Urinary bladder (tissue), 4 donors: ENCODE measurements at places on chromosomes 5 and 9. TPM values are rescaled to one million over a fixed set of nuclear protein-coding genes. Genes with fewer than 3 reads are reported as not detected.

Gene RLN1
- polyA plus RNA-seq, result not detected

Gene CARD9
- 2.9 TPM for polyA plus RNA-seq

Gene IL33
- polyA plus RNA-seq, result 45.0 TPM

Gene FOXD4L4
- not detected for polyA plus RNA-seq

Gene FREM1
- 4.3 TPM for polyA plus RNA-seq

Gene MYORG
- 9.8 TPM for polyA plus RNA-seq

Gene DEPDC1B
- 0.23 TPM for polyA plus RNA-seq

Gene KCNN2
- 4.8 TPM for polyA plus RNA-seq

Gene EQTN
- 0.13 TPM for polyA plus RNA-seq

Gene SPAG8
- polyA plus RNA-seq, result 1.9 TPM

Gene CCL28
- 0.68 TPM for polyA plus RNA-seq

Gene IL7R
- 6.7 TPM for polyA plus RNA-seq

Gene NLN
- 4.4 TPM for polyA plus RNA-seq

Gene SUSD1
- polyA plus RNA-seq, result 7.5 TPM

Gene HEXB
- 104 TPM for polyA plus RNA-seq

Gene UBE2R2
- polyA plus RNA-seq, result 27.3 TPM

Gene AK8
- polyA plus RNA-seq, result 1.1 TPM

Gene ZNF483
- polyA plus RNA-seq, result 0.94 TPM

Gene WDR38
- not detected for polyA plus RNA-seq

Gene LOX
- 15.0 TPM for polyA plus RNA-seq

Gene AGGF1
- 12.2 TPM for polyA plus RNA-seq
